ENCODE measurements at places on chromosomes 11 and 22.

DNA sequence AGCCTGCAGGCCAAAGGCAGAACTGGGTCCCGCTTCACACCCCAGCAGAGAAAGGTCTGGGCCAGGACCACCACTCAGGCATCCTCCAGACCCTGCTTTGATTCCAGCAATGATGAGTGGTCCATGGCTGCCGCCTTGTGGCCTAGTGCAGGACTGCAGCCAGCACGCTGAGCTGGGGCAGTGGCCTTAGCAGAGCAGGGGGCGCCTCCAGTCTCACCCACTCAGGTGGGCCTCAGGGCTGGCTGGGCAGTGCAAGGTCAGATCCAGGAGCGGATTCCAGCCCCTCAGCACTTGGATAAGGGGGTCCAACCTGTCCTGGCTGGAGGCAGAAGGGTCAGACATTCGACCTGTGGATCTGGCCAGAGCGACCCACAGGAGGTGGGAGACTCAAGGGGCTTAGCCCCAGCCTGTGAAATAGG, 9.6 kb upstream of the PDE2A start:
- DNase-seq = peak; percentile 47

GRCh38 chr11:31246451-31247165, 122.9 kb downstream of the DCDC1 start:
- no peak for DNase-seq

- DNase-seq = no peak
Measured at GRCh38 chr11:3375552-3375951, 3.4 kb downstream of the ZNF195 start.

DNA sequence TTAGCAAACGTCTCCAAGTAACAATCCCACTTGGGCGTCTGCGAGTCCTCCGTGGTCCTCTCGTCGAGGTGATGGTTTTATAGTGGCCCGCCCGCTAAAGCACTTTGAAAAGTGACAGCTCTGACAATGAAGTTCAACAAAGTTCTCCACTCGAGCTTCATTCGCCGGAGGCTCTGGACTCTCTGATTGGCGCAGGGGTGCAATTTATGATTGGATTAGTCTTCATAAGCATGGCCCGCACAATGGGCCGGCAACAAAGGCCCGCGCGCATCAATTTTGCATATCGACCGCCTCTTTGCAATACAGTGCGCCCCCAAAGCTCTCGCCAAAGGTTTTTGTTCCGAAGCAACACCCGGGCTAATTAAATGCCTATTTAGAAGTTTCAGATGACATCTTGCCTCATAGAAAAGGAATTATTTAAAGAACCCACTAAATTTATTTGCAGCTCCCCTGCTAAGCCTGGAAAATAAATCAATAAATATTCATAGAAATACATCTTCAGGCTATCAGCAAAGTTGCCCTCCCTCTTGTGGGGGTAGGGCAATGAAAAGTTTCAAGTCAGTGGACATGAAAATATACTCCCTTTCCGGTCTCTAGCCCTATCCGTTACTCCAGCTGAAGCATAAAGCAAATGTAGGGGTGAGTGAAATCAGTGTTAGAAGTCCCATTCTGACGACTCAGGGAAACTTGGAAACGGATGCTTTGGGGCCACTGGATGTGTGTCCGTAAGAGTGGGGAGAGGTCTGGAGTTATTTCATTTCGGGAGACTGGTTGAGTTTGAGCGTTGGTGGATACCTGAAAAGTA, at the start of gene DBX1:
DBX1 (minus strand) TSS at position 51 of the 805 bp plus-strand sequence. CDS start 151 bp downstream, outside the sequence.
- no peak for DNase-seq

DNA sequence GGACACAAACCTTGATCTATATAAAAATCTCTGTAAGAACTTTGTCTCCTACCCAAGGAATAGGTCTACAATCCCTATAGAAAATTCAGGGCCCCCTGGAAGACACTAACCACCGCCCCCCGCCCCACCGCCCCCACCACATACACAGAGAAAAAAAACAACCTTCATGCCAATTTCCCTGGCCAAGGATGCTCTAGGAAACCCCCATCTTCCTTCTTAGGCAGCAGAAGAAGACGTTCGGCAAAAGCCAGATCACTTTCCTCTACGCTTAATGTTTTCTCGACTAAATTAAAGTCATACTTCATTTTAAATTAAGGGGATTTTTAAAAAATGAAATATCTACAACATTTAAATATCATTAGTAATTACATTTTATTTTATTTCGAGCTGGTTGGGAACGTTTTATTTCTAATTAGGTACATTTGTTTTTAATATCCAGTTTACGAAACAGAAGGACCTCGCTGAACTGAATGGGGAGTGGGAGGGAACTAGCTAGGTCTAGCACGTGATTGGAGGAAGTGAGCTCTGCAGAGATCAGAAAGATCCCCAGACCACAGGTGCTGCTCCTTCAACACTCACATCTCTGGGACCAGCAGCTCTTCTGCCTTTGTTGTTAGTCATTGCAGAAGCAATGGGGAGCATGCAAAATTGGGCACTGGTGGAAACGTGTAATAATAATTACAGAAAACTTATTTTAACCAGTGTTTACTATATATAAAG, 472.3 kb downstream of the MN1 start:
- no peak for DNase-seq

DNA sequence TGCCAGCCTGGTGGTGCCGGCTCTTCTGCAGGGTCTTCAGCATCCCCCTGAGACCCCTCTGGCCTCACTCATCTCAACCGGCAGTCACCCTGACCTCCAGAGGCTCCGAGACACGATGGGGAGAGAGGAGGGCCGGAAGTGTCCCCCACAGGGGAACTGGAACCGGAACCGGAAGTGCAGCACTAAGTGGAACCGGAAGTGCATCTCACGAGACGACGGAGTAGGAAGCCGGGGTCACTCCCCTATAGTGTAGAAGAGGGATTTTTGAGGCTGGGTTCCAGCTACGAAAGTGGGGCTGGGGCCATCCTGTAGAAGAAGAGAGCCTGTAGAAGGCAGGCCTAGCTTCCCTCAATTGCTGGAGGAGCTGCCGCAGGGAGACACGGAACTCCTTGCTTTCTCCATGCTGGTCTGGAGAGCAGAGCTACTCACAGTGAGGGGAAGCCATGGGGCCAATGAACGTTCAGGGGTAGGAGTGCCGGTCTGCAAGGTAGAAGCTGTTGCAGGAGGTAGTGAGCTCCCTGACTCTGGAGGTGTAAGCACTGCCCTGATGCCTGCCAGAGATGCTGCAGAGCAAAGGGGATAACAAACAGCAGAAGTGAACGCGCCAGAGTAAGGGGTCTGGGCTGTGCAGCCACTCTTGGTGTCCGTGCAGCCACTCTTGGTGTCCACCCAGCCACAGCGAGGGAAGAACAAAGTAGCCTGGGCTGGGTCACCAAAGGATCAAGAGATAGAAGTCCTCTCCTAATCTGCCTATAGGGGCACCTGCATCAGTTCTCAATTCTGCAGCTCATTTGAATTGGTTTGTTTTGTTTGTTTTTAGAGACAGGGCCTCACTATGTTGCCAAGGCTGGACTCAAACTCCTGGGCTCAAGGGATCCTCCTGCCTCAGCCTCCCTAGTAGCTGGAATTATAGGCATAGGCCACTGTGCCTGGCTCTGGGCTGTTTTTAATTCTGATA, 21.9 kb downstream of the SCUBE1 start:
- no peak for DNase-seq

DNA sequence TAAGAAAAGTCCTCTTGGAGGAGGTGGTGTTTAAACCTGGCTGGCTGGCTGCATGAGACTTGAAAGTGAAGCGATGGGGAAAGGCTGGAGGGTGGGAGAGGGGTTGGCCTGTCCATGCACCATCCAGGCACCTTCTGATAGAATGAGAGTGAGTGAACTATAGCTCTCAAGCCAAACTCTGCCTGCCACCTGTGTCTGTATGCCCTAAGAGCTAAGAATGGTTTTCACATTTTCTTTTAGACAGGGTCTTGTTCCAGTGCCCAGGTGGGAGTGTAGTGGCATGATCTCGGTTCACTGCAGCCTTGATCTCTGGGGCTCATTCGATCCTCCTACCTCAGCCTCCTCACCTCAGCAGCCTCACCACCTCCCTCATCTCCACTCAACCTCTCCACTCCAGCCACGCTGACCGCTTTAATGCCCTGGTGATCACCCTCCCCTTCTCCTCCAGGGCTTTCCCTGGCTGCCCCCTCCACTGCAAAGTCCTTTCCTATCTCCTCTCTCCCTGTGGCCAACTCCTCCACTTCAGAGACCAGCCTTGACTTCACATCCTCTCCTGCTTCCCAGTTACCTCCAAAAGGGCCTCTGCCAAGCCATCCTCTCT, 38.3 kb upstream of the DKK3 start:
- DNase-seq = no peak

- no peak for DNase-seq
Measured at GRCh38 chr11:61593151-61593550, 12.3 kb upstream of the SYT7 start.

DNA sequence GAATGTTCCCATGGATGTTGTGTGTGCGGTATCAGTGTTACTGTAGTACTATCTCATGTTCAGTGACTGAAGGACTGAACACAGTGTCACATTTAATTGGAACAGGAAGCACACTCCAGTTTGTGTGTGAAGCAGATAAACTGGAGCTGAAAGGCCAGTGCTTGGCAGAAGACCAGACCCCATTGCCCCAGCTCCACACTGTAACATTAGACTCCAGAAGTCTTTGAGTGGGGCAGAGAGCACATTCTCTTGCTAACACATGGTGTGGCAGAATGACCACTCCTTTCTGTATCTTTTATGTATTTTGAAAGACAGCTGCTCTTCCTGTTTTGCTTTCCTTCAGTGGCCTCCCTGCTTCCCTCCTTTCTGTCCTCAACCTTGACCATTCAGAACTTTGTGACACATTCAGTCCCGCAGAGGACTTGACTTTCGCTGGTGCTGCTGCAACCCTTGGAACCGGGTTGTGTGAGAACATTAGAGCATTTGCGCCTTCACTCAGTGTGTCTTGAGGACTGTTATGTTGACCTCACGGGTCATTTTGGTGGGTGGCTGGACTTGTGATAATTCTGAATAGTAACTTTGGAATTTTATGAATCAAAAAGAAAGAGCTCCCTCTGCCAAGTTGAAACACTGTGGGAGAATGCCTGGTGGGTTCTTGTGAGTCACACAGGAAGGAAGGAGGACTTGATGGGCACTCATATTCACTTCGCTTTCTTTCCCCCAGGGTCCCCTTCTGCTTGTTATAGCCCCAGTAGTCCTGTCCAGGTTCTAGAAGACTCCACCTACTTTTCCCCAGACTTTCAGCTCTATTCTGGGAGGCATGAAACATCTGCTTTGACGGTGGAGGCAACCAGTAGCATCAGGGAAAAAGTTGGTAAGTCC, 26.4 kb downstream of the AMOTL1 start:
- no peak for DNase-seq

- no peak for DNase-seq
Measured at GRCh38 chr22:27546157-27546935, 255.2 kb downstream of the MN1 start.

- no peak for DNase-seq
Measured at GRCh38 chr11:117392001-117392690, 64.5 kb downstream of the CEP164 start.

- no peak for DNase-seq
Measured at GRCh38 chr11:11072067-11072466, 214.2 kb upstream of the ZBED5 start.

GRCh38 chr11:132898021-132898420, 634.3 kb downstream of the OPCML start:
- no peak for DNase-seq

DNA sequence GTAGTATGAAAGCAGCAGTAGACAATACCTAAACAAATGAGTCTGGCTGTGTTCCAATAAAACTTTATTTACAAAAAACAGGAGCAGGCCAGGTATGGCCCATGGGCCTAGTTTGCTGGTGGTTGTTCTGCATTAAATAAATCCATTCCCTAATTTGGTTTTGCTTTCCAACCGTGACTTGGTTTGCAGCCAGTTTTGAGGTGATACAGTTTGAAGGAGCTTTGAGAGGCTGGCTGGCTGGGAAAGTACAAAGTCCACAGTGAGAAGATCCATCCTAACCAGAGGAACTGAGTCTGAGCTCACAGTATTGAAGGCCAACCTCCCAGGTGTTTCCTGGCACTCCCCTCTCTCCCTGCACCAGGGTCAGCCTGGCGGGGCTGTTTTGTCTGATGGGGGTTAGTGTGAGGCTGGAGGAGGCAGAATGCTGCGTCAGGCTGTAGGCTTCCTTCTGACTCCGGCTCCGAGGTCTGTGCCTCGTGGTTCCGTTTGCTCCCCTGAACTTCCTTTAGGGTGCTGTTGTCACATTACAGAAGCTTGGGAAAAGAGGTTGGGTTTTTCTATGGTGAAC, 129.5 kb downstream of the MICAL2 start:
- DNase-seq = no peak

GRCh38 chr22:39405346-39406085, 5.9 kb downstream of the TAB1 start:
- DNase-seq = no peak

- DNase-seq = no peak
Measured at GRCh38 chr22:46678785-46679700, 58.9 kb downstream of the GRAMD4 start.

- no peak for DNase-seq
Measured at GRCh38 chr11:100214791-100215190, 472.3 kb upstream of the ARHGAP42 start.

DNA sequence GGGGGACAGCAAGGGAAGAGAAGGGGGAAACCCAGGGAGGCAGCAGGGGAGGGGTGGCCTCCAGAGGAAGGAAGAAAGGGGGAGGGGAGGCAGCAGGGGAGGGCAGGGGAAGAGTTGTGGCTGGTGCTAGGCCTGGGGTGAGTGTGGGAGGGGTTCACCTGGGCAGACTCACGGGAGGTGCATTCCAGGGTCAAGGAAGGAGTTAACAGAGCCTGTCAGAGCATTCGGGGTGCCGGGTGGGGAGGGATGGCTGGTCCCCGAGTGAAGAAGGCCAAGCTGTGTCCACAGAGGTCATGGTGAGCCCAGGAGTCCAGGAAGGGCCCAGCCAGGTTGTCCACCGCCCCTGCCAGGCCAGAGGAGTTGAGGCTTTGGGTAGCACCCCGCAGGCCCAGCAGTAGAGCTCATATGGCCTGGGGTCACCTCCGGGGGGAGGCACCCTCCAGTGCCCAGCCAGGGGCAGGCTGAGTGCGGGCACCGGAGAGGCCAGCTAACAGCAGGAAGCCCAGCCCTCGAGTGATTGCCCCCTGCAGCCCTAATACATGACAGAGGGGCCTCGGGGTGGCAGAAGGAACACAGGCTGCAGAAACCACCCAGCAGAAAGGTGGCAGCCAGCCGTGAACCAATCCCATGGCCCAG, 31.1 kb upstream of the PPARA start:
- no peak for DNase-seq

DNA sequence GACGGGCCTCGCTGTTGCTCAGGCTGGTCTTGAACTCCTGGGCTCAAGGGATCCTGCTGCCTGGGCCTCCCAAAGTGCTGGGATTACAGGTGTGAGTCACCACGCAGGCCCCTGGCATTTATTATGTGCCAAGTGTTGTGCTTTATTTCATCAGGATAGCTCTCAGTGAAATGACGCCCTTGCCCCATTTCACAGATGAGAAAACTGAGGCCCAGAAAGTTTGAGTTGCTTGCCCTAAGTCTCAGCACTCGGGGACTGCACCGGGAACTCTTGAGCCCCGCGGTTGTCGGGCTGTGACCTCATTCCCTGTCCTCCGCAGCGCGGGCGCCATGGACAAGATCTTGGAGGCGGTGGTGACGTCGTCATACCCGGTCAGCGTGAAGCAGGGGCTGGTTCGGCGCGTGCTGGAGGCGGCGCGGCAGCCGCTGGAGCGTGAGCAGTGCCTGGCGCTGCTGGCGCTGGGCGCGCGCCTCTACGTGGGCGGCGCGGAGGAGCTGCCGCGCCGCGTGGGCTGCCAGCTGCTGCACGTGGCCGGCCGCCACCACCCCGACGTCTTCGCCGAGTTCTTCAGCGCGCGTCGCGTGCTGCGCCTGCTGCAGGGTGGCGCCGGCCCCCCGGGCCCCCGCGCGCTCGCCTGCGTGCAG, 7.3 kb downstream of the USP35 start:
- DNase-seq = no peak

Measured in CD4-positive, alpha-beta T cell treated with Interferon alpha-2 for 1 hour (primary cell).